ENCODE measurements at places on chromosomes 12 and 14.

GRCh38 chr12:53120685-53121525, 17.6 kb downstream of the SOAT2 start:
- DNase-seq = no peak

GRCh38 chr12:109385339-109386058, 37.8 kb downstream of the MYO1H start:
- peak; percentile 69 for DNase-seq

- DNase-seq = no peak
Observed at GRCh38 chr14:93969082-93969828, 7.1 kb downstream of the ASB2 start.

GRCh38 chr12:24500831-24501230, 448.1 kb downstream of the BCAT1 start:
- no peak for DNase-seq

- no peak for DNase-seq
Observed at GRCh38 chr12:31896514-31897039, 62.6 kb upstream of the RESF1 start.
